ENCODE measurements at places on chromosomes 2 and 18.

DNA sequence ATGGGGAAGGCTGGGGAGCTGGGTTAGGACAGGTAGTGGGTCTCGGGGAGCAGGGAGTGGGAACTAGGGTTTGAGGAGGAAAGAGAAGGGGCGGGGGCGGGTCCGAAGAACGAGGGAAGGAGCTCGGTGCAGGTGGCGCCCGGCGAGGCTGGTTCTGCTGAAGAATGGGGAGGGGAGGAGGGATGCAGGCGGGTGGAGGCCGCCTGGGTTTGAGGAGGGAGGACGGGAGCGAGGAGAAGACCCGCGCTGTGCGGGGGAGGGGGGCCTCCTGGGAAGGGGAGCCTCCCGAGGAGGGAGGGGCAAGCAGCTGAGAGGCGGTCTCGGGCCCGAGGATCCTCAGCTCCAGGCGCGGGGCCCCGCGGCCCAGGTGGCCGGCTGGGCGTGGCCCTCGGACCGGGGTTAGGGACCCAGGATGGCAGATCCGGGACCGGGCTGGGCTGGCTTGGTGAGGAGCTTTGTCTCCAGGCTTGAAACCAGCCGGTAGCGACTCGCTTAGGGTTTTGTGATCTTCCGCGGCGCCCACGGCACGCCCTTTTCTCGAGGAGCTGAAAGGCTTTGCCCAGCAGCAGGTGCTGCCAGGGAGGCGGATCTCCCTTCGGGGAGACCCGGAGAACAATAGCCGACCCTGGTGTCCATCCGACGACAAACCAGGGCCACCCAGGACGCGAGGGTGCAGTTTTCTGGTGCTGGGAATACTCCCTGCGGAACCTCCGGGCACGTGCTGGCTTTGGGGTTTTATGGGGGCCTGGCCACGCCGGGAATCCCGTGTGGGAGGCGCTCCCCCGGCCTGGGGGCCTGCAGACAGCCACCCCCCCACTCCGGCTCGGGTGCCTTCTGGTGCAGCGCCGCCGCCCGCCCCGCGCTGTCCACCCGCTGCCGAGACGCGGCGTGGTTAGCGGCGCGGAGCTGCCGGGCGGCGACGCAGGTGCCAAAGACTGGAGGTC lies 1.4 kb downstream of the DPYSL5 start:
- no peak for DNase-seq

DNA sequence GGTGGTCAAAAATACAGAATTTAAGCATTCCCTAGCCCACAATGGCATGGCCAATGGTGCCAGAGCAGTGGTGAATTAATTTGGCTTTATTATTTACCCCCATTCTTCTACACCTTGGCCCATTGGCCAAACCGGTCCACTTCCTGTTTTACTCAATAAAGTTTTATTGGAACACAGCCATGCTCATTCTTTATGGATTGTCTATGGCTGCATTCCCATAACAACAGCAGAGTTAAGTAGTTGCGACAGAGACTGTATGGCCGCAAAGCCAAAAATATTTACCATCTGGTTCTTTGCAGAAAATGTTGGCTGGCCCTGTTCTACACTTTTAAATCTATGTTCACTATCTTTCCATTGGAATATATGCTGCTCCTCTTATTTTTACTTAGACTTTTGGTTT lies 130.3 kb upstream of the CCDC68 start:
- DNase-seq, result no peak

GRCh38 chr2:105454801-105455485 lies 56.1 kb upstream of the FHL2 start:
- peak; percentile 91 for DNase-seq

GRCh38 chr18:5439986-5440696 lies 103.7 kb downstream of the EPB41L3 start:
- DNase-seq, result no peak

GRCh38 chr2:103327386-103327785 lies 565.6 kb downstream of the TMEM182 start:
- no peak for DNase-seq

DNA sequence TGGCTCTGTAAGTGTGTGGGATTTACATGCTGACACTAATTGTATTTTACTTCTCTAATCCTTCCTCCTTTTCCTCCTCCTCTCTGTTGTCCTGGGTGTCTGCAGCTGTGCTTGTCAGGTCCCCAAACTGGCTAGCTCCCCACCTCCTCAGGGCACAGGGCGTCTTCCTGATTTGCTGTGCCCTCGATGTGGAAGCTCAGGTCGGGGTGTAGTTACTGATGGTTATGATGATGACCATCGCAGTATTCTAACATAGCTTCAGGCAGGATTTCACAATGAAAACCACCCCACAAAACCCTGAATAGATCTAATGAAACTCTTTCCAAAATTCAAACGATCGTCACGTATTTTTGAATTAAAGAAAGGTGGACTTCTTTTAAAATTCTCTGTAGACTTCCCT lies 428.4 kb downstream of the TGIF1 start:
- DNase-seq, result no peak

DNA sequence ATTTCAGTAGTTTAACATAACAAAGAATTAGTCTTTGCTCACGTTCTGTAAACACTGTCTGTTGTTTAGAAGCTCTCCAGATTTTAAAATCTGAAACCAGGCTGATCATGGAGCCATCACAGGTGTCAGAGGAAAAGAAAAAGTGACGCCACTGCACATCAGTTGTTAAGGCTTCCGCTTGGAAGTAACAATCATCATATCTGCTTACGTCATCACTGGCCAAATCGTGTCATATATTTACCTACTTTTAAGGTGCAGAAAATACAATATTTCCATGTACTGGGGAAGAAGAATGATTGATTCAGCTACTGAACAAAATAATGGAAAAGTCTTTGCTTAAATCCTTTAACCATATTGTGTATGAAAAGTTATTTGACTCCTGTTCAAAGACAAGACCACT lies 382.6 kb upstream of the MC4R start:
- DNase-seq, result no peak

DNA sequence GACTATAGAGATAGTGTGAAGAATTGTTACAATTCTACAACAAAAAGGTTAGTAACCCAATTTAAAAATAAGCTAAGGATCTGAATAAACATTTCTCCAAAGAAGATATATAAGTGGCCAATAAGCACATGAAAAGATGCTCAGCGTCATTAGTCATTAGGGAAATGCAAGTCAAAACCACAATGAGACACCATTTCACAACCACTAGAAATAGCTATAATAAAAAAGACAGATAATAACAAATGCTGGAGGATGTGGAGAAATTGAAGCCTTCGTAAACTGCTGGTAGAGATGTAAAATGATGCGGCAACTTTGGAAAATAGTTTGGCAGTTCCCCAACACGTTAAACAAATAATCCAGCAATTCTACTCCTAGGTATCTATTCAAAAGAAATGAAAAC lies 366.5 kb upstream of the POU3F3 start:
- peak; percentile 8 for DNase-seq

DNA sequence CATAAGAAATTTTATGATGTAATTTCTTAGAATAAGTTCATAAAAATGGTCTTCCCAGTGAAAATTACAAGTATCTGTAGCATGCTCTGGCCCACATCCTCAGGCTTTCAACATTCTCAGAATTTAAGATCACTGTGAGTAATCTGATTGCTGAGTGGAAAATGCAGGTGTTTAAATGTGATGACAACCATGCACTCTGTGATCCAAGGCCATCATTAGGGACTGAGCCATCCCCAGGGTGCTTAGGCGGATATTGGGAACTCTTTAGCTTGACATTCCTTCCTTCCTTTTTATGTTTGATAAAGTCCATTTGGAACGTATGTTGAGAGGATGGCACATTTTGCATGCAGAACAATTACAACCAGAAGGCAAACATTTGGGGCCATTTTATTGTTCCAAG lies 95.5 kb downstream of the ARL4C start:
- no peak for DNase-seq

- peak; percentile 89 for DNase-seq
These were observed 20.5 kb upstream of the CD28 start for GRCh38 chr2:203685789-203686420.

DNA sequence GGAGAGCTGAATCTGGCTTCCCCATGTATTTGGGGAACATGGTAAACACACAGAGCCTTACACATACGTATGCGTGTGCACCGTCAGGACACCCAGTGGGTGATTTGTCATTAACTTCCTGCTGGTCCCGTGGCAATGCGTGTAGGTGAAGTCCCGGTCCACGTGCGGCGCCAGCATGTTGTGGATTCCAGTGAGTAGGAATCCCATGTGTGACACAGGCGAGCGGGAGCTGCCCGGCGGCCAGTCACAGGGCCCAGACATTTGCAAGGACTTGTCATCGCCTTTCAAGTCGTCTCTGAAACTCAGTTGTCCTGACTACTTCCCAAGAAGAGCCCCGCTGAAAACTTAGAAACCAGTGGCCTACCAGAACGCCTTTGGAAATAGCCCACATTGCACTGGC lies 102.0 kb downstream of the RNF144A start:
- no peak for DNase-seq

- DNase-seq, result no peak
These were observed 215.3 kb downstream of the ANAPC1 start for GRCh38 chr2:111668741-111669140.

GRCh38 chr2:7972670-7973069 lies 709.2 kb upstream of the ID2 start:
- DNase-seq, result no peak

- DNase-seq, result no peak
These were observed 80.2 kb downstream of the SMAD4 start for GRCh38 chr18:51110073-51110797.

DNA sequence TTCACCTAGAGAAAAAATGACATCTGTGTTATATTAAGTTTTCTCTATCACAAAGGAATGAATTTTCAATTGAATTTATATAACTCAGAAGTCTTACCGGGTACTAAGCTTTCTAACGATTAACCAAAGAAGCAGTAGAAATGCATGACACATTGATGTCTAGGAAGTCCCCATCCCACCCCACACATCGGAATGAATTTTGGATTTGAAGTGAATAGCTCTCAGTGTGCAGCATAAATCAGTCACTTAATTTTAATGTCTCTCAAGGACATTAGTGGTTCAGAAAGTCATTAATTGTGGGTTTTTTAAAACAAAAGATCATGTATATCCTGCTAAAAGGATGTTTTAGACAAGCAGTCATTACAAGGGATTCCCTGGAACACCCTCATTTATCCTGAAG lies 141.4 kb upstream of the PIEZO2 start:
- no peak for DNase-seq

DNA sequence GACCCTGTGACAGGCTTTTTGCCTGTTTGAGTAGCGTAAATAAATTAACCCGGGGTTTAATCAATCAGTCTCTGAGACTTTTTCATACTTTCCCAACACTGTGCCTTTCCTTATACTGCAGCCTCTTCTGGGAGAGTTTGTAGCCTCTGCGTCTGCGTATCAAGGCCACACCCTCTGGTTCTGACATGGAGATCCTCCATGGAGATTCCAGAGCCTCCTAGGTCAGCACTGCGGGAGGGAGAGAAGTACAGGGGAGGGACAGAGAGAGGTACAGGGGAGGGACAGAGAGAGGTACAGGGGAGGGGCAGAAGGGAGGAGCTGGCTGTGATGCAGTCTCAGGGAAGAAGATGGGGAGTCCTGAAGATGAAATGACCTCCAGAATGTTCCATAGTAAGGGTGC lies 166.0 kb downstream of the ARL4C start:
- no peak for DNase-seq

- no peak for DNase-seq
These were observed 48.3 kb downstream of the GLI2 start for GRCh38 chr2:120783969-120784372.

DNA sequence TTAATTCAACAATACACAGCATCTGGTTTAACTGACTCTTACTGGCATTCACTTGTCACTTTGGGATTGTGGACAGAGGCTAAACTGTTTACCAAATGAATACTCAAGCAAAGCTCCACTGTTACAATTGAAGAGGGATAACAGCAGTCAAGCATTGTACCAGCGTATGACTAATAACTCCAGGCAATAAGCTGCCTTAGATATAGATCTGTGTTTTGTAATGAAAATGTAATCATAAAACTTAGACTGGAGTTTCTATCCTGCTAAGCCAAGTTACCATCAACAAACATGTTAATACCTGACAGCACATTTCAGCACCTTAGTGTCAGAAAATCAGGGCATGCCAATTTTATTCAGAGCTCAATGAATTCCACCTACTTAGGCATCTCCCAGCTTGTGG lies 889.5 kb downstream of the EPHA4 start:
- peak; percentile 82 for DNase-seq

GRCh38 chr2:179355881-179356280 lies 91.2 kb upstream of the SESTD1 start:
- DNase-seq, result no peak

DNA sequence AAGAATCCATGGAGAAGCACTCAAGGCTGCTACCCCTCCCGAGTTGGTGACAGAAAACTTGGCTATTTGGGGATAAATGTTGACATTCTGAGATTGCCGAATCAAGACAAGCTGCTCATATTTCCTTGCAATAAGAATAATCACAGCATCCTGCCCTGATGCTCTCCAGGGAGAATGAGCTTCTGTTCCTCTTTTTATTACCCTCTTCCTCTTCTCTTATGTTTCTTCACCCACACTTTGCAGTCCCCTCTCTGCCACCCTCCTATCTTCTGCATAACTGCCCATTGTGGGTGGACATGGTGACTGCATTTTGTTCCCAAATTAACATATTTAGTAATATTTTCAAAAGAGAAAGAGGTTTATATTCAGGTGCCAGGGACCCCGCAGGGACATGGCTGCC lies 11.9 kb upstream of the MSGN1 start:
- no peak for DNase-seq

DNA sequence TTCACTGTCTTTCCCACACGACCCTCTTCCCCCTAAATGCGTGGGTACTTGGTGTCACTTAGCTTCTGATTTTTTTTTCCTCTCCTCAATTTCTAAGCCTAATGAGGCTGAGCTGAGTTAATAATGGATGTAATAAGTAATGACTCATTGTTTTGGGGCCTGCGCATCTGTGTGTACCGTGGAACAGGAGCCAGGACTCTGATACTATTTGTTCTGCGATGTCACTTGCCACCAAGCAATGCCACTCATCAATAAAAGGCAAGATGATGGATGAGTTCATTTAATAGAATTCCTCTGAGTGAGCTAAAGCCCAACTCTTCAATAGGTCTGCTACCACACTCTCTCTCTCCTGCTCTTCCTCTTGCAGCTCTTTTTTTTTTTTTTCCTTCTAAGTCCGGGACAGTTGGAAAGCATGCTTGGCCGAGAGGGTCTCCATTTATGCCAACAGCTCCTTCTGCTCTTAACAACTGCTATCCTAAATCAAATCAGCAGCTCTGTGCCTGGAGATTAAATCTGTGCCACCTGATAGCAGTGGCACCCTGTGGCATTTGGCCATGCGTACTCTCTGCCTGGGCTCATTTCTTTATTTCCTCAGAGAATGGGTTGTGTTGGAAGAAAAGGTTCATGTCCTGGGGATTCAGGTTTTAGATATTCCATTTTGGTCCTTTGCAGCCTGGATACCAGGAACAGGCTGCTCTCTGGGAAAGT lies 1284.2 kb upstream of the PIK3C3 start:
- no peak for DNase-seq

DNA sequence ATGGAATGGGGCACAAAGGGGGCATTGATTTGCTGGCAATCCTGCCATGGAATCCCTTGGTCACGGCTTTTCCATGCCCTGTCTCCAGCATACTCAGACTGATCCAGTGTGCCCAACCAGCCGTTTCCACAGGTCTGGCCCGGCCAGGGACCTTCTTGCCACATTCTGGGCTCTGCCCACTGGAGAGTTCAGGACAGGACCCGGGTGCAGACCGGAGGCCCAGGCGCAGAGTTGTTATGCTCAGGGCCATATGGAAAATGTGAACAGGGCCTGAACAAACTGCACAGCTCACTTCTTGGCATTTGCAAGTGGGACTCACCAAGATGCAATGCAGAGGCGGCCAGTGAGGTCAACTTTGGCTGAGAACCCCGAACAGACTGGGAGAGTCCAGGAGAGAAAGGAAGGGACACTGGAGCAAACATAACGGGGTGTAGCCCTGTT lies 15.6 kb upstream of the ASAP2 start:
- DNase-seq, result no peak

GRCh38 chr2:102514061-102514785 lies 41.2 kb downstream of the SLC9A4 start:
- peak; percentile 94 for DNase-seq

Data from bronchial epithelial cell (primary cell).